Dermis microvascular lymphatic vessel endothelial cell (primary cell): ENCODE measurements at places on chromosomes 11 and 22.
A peak's percentile ranks its signal among the peaks of the same experiment; 100 is the strongest.

GRCh38 chr11:86034710-86035109 lies 34.2 kb downstream of the PICALM start:
- DNase-seq = peak; percentile 51

GRCh38 chr11:61797263-61797944 lies 4.7 kb downstream of the FEN1 start:
- peak; percentile 89 for DNase-seq

GRCh38 chr11:6991227-6991626 lies 28.9 kb downstream of the ZNF214 start:
- DNase-seq = no peak

DNA sequence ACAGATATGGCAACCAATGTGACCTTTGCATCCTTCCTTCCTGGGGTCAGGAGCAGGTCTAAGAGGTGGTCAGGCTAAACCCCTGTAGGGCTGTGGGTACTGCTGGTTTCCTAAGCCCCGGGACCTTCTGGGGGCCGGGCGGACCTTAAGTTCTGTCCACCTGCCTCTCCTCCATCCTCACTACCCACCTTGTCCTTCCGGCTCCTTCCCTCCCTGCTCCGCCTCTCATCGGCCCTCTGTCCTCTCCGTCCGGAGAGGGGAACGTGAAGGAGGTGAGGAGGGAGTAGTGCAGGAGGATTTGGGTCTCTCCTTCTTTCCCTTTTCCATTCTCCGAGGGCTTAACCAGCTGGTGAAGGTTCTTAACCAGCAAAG lies 28.3 kb upstream of the PARVB start:
- no peak for DNase-seq

DNA sequence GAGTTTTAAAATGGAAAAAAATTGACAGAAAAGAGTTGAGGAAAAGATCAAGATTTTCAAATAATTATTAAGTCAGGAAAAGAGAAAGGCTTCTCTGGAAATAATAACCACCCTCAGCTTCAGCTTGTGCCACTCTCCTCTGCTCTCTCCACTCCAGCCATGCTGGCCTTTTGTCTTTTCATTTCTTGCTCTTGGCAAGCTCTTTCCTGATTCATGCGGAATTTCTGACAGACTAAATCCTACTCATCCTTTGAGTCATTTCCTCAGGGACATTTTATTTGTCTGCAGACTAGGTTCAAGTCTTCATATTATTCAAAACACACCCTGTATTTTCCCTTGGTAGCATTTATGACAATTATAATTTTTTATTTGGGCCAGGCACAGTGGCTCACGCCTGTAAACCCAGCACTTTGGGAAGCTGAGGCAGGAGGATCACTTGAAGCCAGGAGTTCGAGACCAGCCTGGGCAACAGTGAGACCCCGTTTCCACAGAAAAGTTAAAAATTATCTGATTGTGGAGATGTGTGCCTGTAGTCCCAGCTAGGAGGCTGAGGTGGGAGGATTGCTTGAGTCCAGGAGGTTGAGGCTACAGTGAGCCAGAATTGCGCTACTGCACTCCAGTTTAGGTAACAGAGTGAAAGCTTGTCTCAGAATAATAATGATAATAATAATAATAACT lies 7.8 kb upstream of the P4HA3 start:
- DNase-seq = peak; percentile 97

- no peak for DNase-seq
These were observed 57.0 kb downstream of the PDE2A start for GRCh38 chr11:72617080-72617762.

- DNase-seq = no peak
These were observed 105.7 kb upstream of the AKIP1 start for GRCh38 chr11:8805296-8805695.

GRCh38 chr11:112016088-112016764 lies 9.0 kb upstream of the DLAT start:
- no peak for DNase-seq

- DNase-seq = no peak
These were observed 113.6 kb downstream of the SIK3 start for GRCh38 chr11:116984589-116984988.

GRCh38 chr11:125448136-125448535 lies 47.9 kb downstream of the FEZ1 start:
- DNase-seq = no peak

GRCh38 chr11:8203414-8203715 lies 34.5 kb upstream of the RIC3 start:
- DNase-seq = no peak

- no peak for DNase-seq
These were observed 45.6 kb downstream of the EIF3F start for GRCh38 chr11:8032576-8033304.

- DNase-seq = no peak
These were observed 15.8 kb upstream of the SYN3 start for GRCh38 chr22:33073989-33074418.

DNA sequence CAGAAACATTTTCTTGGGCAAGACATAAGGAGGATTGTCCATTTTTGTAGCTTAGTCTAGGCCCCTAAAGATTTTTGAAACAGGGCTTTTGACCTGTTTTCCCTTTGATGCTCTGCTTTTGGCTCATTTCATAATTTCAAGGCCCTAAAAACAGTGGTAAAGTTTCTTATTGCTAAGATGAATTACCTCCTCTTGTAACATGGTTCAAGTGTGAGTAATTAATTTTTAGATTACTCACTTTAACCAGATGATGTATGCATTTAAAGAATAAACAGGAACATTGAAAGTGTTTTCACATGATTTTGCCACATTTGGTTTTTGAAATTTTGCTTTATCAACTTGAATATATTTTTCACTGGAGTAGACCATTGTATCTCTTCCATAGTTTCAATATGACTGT lies 1.2 kb downstream of the RAG2 start:
- no peak for DNase-seq

GRCh38 chr11:35318977-35319925 lies 100.1 kb downstream of the SLC1A2 start:
- peak; percentile 2 for DNase-seq

DNA sequence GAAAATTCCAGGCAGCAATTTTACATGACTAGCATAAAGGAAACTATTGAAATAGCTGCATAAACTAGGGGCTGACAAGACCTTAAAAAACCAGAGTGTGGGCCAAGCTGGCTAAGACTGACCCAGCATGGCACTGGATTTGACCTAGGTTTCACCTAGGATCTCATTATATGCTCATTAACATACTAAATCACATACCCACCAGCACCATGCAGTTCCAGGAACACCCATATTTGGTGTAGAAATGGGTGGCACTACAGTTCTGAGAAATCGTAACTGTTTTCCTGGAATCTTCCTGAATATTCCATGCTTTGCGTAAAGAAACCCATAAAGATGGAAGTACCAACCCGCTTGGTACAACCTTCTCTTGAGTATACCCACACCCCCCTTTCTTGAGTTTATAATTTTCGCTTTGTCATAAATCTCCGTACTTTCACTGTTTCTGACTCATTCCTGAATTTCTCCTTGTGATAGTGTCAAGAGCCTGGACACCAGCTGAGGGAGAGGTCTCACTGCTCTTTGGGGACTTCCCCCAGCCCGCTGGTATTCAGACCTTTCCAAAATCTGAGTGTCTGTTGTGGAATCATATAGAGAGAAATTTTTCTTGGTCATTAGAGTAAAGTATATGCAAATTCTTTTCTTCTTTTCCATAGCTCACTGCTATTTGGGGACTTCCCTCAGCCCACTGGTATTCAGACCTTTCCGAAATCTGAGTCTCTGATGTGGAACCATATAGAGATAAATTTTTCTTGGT lies 55.1 kb downstream of the MTMR3 start:
- no peak for DNase-seq

- DNase-seq = no peak
These were observed 19.5 kb upstream of the SLC22A12 start for GRCh38 chr11:64571410-64572091.

- DNase-seq = peak; percentile 78
These were observed 35.3 kb downstream of the IL18 start for GRCh38 chr11:112128483-112129121.

DNA sequence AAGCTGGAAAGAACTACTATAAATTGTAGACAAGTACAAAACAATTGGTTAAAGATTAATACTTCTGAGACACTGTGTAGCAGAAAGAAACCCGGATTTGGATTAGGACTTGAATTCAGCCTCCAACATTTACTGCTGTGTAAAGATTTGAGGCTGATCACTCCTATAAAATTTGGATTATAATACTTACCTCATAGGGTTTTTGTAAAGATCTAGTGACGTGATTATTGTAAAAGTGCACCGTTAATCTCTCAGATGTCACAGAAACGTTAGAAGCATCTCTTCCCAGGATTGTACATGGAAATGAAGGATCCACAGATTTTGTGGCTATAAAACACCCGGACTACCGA lies 323 bp upstream of the HIKESHI start:
- DNase-seq = no peak

GRCh38 chr11:12187399-12187798 lies 77.0 kb downstream of the MICAL2 start:
- no peak for DNase-seq

GRCh38 chr11:61442616-61443015 lies 12.7 kb downstream of the SDHAF2 start:
- DNase-seq = no peak

GRCh38 chr11:117490911-117491310 lies 163.3 kb downstream of the CEP164 start:
- no peak for DNase-seq

GRCh38 chr22:48500471-48501230 lies 1327.0 kb downstream of the BRD1 start:
- no peak for DNase-seq

- no peak for DNase-seq
These were observed 489.5 kb upstream of the B3GAT1 start for GRCh38 chr11:134901542-134901941.

DNA sequence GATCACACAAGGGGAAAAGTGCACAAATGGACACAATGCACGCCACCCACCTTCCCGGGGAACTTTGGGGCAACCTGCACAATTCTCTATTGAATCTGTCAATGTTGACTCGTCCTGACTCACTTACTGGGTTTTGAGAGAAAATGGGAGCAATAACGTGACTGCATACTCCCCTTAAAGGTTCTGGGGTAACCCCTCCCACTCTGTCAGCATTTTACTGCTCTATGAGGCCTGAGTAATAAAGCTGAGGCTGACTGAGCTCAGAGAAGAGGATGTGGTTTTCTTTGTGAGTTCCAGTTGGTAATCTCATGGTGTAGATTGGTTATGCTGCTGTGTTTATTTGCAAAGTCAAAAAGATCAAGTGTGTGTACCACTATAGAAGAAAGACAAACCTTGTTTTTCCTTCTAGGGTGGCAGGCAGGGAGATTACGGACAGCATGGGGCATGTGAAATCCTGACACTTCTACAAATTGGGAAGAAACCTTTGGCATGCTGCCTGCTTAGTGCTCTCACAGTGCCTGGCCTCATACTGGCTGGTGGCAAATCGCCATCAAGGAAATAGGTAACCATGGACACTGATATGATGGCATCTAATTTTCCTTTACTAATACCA lies 16.1 kb upstream of the APOA1 start:
- no peak for DNase-seq

GRCh38 chr22:44025171-44026065 lies 1.3 kb downstream of the PARVB start:
- DNase-seq = no peak
